Head of caudate nucleus (tissue), 42 donors: ENCODE measurements at places on chromosomes 6 and 20.

- DNase-seq, result no peak
Observed at GRCh38 chr6:61841958-61842357, 444.1 kb downstream of the KHDRBS2 start.

DNA sequence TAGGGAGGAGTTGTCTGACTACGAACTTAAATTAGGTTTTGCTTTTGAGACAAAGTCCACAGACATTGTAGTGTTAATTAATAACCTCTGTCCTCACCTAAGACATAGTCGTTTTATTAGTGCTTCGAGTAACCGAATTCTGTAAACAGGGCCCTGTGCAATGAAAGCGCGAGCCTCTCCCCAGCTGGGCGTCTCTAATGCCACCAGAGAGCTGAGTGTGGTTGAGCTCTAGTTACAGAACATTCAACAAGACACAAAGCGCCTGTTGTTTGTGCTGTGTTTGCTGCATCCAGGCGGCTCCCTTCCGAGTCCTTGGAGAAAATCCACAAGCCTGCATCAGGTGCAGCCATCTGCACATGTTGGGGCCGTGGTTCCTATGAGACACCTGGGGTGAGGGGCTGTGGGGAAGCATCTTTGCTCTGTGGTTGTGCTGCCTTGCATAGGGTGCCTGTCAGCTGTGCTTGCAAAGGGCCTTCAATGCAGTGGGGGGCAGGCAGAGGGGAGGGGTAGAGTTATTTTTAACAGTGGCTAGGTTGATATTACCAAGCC, 63.9 kb downstream of the CD164 start:
- peak; percentile 87 for DNase-seq

DNA sequence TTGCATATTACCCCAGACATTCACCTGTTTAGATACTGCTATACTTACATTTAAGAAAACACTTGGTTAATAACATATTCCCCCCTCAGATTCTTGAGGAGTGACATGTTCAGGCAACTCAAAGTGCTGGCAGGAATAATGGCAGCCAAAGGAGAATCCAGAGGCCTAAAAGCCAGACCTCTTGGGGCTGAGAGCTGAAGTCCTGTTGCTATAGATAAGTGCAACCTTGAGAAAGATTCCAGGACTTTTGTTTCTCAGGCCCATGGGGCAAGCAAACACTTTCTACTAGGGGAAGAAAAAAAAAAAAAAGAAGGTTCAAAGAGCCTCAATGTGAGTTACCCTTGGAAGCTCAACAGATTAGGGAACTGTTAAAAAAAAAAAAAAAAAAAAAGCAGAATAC, 132.8 kb upstream of the BEND3 start:
- DNase-seq, result no peak

- DNase-seq, result no peak
Observed at GRCh38 chr6:30447237-30447636, 42.1 kb upstream of the HLA-E start.

DNA sequence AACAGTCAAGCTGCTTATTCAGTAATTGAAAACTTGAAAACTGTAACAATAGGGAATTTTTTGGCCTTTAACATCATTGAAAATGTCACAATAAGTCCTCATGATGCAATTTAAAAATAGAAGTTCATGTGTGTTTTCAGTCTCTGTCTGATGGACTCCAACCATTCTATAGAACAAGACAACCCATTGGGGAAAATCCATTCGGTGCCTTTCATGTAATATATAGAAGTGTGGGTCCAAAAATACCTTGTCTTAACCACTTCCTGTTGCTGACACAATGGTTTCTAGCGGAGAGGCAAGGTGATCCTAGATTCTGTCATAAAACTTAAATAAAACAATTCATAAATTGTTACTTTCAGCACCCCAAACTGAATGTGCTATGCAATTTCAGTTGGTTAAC, 1131.3 kb upstream of the MAP3K7 start:
- no peak for DNase-seq

DNA sequence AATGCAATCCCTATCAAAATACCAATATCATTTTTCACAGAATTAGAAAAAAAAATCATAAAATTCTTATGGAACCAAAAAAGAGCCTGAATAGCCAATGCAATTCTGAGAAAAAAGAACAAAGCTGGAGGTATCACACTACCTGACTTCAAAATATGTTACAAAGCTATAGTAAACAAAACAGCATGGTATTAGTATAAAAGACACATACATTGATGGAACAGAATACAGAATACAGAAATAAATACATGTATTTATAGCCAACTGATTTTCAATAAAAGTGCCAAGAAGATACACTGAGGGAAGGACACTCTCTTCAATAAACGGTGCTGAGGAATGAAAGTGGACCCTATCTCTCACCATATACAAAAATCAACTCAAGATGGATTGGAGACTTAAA, 28.7 kb upstream of the AKAP12 start:
- DNase-seq, result no peak

DNA sequence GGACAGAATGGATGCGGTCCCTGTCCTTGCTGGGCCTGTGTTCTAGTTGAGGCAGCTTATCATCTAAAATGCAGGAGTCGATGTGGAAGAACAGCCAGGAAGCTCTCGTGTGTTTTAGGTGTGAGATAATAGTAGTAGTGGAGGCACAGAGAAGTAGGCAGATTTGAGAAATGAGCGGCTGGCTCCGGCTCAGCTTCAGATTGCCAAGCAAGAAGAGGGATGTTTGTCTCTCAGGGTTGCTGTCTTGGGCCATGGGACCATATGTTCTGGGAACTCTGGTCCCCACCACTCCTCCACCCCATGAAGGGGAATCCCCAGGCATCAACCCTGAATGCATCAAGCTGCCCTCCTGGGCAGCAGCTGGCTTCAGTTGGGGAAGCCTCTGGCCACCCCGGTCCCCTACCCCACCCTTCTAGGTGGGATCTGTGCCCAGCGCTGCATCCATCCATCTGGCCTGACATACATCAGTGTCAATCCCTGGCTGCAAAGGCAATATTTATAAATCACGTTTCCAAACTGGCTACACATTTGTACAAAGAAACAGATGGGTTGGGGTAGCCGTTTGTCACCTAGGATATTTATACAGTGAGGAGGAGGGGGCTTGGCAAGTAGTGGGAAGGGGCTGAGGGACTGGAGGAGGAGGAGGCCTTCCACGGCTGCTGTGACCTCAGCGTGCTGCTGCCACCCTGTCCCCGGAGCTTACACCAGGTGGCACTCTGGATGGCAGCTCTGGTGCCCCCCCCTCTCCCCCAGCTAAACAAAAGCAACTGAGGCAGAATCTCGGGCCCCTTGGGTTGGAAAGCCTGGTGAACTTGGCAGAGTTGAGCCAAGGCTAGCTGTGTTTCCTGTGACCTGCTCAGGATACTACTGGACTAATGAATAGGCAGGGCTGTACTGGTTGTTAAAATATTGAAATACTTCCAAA, 64.4 kb downstream of the CD40 start:
- DNase-seq, result no peak

DNA sequence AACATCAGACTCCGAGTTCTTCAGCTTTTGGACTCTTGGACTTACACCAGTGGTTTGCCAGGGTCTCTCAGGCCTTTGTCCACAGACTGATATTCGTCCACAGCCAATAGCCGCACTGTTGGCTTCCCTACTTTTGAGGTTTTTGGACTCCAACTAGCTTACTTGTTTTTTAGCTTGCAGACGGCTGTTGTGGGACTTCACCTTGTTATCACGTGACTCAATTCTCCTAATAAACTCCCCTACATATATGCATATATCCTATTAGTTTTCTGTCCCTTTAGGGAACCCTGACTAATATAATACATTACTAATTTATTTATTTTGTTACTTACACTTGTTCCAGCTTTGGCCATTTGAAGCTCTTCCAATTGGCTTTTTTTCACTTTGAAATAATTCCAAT, 311.3 kb downstream of the BMP2 start:
- no peak for DNase-seq

GRCh38 chr6:118284736-118285360, 263.2 kb upstream of the PLN start:
- no peak for DNase-seq

DNA sequence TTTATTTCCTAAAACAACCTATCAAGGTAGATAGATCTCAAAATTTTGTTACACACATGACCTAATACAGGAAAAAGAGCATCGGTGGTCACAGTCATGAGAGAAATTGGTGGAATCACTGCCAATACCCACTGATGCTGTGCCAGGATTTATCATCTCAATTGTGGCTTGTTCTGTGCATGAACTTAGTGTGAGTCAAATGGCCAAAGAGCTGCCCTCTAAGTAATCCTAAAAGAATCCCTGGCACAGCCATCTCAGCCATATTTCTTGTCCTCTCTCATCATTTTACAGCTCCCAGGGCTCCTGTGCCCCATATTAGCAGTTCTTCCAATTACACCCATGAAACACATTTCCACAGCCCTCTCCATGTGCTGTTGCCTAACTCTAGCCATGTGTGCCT, 6.1 kb downstream of the GSTA5 start:
- no peak for DNase-seq

- DNase-seq, result no peak
Observed at GRCh38 chr6:163412341-163412740, 2.2 kb upstream of the QKI start.

- DNase-seq, result no peak
Observed at GRCh38 chr6:79330704-79331103, 96.2 kb upstream of the HMGN3 start.

DNA sequence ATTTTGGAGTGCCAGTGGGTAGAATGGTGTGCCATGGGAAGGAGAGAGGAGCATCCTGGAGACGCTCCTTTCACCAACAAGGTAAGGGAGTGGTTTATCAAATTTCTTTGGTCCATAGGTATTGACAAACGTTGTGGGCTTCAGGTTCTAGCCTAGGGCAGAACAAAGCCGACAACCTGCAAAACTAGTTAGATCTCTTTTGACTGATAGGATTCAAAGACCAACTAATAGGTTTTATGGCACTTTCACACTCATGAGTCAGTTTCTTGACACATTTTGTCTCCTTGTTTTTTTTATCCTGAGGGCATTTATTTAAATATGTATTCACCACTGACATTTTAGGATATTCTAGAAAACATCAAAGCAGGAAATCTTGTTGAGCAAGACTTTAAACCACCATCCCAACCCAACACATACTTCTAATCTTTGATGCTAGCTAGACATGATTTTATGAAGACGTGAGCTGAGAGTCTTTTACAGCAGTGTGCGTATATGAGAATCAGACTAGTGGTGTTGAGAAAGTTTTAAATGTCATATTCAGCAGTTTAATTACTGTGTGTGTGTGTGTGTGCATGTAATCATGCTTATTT, 370.4 kb upstream of the HSF2 start:
- DNase-seq, result no peak

GRCh38 chr20:19322061-19322985, 109.9 kb downstream of the SLC24A3 start:
- DNase-seq, result no peak

DNA sequence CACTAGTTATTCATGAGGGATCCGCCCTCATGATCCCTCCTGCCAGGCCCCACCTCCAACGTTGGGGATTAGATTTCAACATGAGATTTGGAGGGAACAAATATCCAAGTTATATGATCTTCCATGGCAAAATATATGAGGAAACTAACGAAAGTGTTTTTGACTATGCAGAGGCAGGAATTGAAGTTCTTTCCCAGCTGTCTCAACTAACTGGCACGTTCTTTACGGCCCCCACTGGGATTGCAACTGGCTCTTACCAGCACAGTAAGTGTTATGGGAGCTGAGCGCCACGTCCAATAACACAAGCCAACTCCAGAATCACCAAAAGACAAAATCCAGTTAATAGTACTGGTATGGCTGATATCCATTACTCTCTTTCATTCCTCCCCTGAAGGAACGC, 66.6 kb downstream of the ECT2L start:
- DNase-seq, result no peak

DNA sequence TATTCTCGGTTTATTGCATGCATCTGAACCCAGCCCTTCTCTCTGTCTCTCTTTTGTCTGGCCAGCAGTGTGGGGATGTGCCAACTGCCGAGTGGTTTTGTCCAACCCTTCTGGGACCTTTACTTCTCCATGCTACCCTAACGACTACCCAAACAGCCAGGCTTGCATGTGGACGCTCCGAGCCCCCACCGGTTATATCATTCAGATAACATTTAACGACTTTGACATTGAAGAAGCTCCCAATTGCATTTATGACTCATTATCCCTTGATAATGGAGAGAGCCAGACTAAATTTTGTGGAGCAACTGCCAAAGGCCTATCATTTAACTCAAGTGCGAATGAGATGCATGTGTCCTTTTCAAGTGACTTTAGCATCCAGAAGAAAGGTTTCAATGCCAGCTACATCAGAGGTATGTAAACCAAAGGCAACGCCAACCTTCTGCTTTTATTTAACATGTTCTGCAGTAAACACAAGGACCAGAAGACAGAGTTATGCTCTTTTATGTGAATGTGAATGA, 65.8 kb downstream of the ADGRG6 start:
- DNase-seq, result no peak

GRCh38 chr6:87700397-87701343, 1.4 kb downstream of the AKIRIN2 start:
- DNase-seq, result peak; percentile 13

GRCh38 chr20:48051794-48052474, 266.7 kb upstream of the SULF2 start:
- no peak for DNase-seq

DNA sequence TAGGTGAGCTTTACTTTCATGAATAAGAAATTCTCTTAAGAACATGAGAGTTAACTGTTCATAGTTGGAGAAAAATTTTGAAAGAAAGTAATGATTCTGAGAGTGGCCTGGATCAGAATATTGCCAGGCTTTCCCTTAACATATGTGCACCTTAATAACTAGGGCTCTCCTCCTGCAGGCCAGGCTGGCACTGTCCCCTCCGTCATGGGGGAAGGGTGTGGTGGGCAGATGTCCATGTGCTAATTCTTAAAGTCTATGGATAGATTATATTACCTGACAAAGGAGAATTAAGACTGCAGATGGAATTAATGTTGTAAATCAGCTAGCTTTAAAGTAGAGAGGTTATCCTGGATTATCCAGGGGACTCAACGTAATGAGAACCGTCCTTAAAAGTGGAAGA, 10.9 kb upstream of the KLHL32 start:
- no peak for DNase-seq

DNA sequence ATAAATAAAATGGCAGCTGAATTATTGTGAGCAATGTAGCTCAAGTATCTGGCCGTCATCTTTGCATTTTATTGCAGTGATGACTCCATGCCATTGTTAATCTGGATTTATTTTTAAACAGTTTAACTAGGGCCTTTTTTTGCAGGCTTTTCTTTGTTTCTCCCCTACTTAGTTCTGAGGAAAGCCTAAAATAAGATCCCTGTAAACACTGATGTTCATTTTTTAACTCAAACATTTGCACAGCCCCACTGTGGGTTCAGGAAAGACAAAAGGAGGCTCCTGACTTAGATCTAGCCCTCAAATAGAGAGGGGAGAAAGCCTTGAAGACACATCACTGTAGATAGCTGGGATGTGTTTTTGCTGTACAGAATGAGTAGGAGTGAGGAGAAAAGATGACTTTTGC, 69.2 kb downstream of the PLEKHG1 start:
- DNase-seq, result no peak

- DNase-seq, result no peak
Observed at GRCh38 chr6:6543181-6543879, 45.2 kb upstream of the LY86 start.
